NB4 (cell line): ENCODE measurements at places on chromosomes 12 and 14.
A peak's percentile ranks its signal among the peaks of the same experiment; 100 is the strongest.

GRCh38 chr12:30622509-30622908 lies 73.2 kb downstream of the IPO8 start:
- peak; percentile 70 for DNase-seq

DNA sequence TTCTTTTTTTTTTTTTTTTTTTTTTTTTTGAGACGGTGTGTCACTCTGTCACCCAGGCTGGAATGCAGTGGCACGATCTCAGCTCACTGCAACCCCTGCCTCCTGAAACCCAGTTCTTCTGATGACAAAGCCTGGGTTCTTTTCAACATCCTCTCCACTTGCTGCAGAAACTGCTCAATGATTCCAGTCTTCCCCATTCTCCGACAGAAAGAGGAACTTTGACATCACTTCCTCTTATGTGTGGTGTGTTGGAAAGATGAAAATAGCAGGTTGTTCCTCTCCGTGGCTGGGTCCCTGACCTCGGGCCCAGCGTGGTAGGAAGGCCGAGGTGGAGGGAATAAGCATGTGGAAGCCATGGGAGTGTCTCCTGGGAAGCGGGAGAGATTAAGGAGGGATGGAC lies 198.4 kb downstream of the PHETA1 start:
- peak; percentile 94 for DNase-seq

GRCh38 chr14:74401504-74402241 lies 24.3 kb downstream of the SYNDIG1L start:
- peak; percentile 11 for DNase-seq

- peak; percentile 91 for DNase-seq
These were observed at the start of the genes BAG5 and COA8 for GRCh38 chr14:103562429-103563225. BAG5 (minus strand) TSS chr14:103562657; CDS start chr14:103561164, 1,493 bp downstream. COA8 (plus strand) TSS chr14:103562960; CDS start chr14:103563002, 42 bp downstream.

DNA sequence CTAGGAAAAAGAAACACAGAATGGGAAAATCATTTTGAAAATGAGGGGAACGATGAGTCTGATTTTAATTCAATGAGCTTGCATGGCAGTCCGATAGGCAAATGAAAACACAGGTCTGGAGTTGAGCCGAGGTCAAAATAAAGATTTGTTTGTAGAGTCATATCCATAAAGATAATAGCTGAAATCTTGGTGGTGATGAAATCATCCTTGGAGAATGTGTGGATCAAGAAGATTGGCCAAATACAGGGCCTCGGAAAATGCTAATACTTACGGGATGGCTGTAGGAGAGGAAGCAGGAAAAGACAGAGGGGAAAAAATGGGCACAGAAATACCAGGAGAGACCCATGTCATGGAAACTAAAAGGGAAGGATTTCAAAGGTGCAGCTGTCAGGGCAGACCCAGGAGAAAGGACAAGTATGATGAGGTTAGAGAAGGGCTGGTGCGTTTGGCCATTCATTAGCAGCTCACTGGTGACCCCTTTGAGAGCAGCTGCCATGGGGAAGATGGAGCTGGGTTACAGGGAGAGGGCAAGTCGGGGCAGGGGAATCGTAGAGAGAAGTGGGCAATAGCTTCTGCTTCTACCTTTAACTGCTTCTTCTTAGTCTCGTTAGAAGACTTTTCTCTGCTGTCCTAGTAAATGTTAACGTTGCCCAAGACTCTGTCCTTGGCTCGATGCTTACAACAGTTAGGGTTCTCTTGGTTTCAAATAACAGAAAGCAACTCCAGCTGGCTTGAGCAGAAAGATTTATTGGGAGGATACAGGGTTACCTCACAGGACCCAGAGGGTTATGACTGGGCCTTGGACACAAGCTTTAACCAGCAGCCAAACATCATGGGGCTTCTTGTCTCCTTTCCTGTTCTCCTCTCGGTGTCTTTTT lies 161.8 kb downstream of the EFCAB11 start:
- no peak for DNase-seq

GRCh38 chr12:54424224-54424623 lies 5.2 kb upstream of the ITGA5 start:
- no peak for DNase-seq

DNA sequence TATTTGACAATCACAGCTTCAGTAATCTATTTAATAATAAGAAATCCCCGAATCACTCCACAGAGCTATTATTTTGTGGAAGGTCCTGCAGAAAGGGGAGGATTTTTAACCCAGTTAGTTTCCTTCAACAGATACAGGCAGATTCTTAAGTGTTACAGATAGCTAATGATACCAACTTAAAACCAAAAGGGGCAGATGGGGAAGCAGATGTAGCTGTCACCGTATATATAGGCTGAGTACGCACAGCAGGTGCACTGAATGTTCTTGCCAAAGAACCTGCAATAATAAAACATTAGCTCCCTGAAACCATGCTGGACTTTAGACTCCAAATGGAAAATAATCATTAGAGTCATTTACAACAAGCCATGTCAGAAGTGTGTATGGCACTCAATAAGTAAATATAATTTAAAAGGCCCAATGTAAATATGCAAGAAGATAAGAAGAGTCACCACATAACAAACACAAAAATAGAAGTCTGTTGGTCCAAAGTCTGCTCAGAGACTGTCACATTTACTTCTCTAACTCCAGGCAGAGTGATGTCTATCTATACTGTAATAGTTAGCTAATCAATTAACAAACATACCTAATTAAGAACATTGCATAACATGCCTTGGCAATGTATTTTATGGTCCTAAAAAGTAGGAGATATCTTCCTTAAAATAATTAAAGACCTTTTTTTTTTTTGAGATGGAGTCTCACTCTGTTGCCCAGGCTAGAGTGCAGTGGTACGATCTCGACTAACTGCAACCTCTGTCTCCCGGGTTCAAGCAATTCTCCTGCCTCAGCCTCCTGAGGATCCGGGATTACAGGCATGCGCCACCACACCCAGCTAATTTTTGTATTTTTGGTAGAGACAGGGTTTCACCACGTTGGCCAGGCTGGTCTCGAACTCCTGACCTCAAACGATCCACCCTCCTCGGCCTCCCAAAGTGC lies 78.8 kb downstream of the SEC23A start:
- no peak for DNase-seq

DNA sequence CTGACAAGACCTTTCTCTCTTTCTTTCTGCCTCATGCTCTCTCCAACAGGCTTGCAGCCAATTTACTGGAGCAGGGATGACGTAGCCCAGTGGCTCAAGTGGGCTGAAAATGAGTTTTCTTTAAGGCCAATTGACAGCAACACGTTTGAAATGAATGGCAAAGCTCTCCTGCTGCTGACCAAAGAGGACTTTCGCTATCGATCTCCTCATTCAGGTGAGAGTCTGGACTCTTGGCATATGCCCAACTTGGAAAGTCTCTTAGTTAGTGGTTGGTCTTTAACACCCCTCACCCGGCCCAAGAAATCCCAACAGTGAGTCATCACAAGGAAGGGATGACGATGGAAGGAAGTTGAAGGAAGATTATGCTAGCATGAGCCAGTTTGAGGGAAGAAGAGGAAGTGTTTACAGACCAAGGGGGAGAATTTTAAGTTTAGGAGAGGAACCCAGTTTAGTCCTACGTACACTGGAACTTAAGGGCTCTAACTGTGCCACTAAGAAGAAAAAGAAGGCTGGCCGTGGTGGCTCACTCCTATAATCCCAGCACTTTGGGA lies 189.7 kb downstream of the ETV6 start:
- DNase-seq: peak; percentile 47

DNA sequence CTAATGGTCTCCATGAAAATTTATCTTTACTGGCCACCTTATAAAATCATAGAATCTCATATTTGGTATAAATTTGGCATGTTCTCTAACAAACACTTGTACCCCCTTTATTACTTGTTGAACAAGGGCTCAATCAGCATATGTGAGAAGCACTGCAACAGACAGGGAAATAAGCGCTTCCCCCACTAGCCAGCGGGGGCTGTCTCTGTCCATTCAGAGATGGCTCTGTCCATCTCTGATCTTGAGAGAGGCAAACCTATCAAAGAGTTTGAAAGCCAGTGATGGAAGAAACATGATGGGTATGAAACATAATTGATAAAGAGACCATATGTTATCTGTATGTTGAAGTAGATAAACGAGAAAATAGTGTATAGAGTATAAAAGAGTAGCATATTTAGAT lies 326.8 kb downstream of the PDZRN4 start:
- peak; percentile 14 for DNase-seq

GRCh38 chr12:106118381-106119130 lies 20.2 kb downstream of the NUAK1 start:
- DNase-seq: no peak

DNA sequence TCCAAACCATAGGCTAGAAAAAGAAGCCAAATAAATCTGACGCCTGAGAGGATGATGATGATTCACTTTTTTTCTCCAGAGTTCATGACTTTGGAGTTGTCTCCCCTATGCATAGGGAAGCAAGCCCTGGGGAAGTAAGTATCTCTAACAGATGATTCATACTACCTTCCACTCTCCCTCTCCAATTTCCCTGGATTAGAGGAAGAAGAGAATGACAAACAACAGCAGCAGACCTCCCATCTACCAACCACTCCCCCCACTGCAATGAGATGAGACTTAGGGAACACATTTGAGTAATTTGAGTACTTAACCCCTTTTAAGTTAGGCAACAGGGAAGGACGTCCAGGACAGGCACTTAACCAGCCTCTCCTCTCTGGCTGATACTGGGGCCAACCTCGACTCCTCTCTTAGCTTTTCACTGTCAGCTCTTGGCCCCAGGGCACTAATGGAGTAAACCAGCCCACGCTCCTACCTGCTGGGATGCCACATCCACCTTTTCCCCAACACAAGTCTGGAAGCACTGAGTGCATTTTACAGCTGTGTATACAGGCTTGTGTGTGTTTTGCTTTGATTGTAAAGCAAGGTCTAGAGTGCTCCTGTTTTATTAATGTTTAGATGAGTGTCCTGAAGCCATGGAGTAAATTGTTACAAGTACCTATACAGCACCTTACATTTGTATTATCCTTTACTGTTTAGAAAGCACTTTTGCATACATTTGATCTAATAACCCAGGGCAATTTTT lies 180.7 kb downstream of the PHLDA1 start:
- DNase-seq: no peak

GRCh38 chr12:5433081-5433844 lies 1.4 kb downstream of the NTF3 start:
- DNase-seq: no peak

GRCh38 chr12:58586762-58587161 lies 333.5 kb downstream of the LRIG3 start:
- DNase-seq: no peak

DNA sequence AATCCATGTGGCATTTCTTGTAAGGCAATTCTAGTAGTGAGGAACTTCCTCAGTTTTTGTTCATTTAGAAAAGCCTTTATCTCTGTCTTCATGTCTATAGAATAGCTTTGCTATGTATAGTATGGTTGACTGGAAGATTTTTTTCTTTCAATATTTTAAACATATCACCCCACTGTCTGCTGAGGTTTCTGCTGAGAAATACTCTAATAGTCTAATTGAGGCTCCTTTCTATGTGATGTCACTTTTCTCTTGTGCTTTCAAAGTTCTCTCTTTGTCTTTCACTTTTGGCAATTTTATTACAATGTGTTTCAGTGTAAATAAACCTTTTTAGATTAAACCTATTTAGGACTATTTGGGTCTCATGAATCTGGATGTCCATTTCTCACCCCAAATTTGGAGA lies 192.8 kb downstream of the PDZRN4 start:
- no peak for DNase-seq

GRCh38 chr12:98509063-98509462 lies 6.3 kb upstream of the TMPO start:
- DNase-seq: no peak

- DNase-seq: no peak
These were observed 27.4 kb upstream of the BTBD6 start for GRCh38 chr14:105220699-105221597.

DNA sequence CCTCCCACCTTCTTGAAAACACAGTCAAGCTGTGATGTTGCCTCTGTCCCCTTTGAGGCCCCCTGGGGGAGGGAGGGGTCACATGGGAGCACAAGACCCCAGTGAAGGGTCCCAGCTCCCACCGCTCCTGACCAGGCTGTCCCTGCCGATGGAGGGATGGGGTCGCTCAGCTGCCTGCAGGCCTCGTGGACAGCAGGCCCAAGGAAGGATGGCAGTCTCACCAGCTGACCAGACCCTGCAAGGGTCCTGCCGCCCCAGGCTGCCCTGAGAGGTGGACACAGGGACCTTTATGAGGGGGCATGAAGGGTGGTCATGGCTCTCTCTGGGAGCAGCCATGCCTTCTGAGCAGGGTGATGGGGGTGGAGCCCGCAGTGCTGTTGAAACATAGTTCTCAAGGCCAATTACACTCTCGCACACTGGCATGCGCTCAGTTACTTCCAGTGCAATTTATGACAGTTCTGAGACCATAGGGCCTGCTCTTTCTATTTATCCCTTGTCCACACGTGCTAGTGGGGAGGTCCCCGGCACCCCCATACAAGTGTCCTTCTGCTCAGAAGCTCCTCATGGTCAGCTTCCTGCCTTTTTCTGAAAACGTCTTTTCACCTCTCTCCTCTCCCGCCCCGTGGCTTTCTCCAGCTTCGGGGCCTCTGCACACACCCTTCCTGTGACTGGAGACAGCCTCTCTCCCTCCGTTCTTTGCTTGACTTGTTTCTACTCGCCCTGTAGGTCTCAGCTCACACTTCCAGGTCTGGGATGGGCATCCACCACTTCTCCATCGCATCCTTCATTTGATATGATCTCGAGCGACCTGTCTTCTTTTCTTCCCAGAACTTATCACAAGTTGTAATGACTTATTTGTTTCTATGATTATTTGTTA lies 313.1 kb downstream of the ADGRD1 start:
- DNase-seq: no peak

GRCh38 chr14:100007254-100007653 lies 58.0 kb upstream of the EVL start:
- no peak for DNase-seq

GRCh38 chr14:32473464-32473855 lies 144.4 kb downstream of the AKAP6 start:
- DNase-seq: no peak

DNA sequence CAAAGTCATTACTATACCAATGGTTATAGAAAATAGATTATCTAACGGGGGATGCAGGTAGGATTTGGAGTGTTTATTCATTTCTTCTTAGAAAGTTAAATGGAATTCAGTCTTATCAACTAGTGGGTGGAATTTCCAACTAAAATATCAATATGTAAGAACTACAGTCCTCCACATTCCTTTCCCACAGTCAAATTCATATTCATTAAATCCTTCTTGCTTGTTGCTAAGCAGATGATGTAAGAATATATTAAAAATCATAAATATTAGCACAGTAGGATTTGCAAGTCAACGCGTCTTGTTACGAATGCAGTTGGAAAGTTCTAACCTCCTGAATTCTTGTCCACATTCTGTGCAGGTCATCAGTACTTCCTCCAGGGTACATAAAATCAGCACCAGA lies 259.2 kb downstream of the CPNE8 start:
- DNase-seq: no peak

GRCh38 chr12:111298582-111299436 lies 70.1 kb downstream of the PHETA1 start:
- DNase-seq: peak; percentile 75

DNA sequence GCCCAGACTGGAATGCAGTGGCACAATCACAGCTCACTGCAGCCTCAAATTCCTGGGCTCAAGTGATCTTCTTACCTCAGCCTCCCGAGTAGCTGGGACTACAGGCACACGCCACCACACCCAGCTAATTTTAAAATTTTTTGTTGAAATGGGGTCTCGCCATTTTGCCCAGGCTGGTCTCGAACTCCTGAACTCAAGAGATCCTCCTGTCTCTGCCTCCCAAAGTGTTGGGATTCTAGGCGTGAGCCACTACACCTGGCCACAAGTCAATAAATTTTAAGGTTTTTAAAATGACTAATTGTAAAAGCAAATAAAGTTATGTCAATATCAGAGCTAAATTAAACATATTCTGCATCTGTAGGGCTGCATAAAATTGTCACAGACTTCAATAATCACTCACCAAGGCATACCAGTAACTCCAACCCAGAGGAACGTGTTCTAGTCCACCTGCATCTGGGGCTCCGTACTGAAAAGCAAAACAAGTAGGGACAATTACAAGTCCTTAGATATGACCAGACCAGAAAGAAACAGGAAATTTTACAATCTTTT lies 13.9 kb downstream of the GNS start:
- no peak for DNase-seq
